ENCODE measurements at places on chromosomes 11 and 22.

DNA sequence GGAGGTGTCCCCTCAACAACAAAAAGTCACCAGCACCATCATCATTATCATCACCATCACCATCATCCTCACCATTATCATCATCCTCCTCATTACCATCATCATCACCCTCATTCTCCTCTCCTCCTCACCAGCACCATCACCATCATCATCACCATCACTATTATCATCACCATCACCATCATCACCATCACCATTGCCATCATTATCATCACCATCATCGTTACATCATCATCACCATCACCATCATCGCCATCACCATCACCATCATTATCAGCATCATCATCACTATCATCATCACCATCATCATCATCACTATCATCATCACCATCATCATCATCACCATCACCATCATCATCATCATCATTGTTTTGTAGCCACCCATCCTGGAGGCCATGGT is 212.6 kb downstream of the MN1 start:
- no peak for DNase-seq

GRCh38 chr11:68843052-68843561 is 1.4 kb upstream of the CPT1A start:
- peak; percentile 46 for DNase-seq

GRCh38 chr11:2529173-2529572 is 84.4 kb downstream of the KCNQ1 start:
- DNase-seq, result no peak

GRCh38 chr11:74138021-74138420 is 32.8 kb downstream of the C2CD3 start:
- no peak for DNase-seq

DNA sequence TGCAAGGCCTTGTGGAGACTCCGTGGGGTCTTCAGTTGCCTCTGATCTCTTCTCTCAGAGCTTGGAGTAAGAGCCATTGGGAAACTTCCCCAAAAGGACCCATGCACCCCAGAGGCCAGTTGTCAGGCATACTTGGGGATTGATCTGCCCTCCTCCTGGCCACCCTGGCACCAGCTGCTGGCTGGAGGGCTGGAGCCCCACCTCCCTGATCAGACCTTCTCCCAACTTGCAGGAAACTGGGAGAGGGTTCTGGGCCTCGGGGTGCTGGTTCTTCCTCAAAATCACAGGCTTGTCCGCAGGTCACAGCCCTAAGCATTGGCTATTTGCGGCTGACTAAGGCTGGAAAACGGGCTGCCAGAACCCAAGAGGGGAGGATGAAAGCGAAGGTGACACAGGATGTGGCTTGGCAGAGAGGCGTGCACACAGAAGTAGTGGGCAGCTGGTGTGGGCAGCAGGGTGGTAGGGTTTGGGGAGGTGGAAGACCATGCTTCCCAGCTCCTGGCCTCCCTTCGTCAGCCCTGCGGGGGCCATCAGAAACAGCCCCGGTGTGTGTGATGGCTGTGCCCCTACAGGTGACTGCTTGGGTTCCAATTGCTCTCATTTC is 1.3 kb upstream of the DGKZ start:
- DNase-seq, result no peak

DNA sequence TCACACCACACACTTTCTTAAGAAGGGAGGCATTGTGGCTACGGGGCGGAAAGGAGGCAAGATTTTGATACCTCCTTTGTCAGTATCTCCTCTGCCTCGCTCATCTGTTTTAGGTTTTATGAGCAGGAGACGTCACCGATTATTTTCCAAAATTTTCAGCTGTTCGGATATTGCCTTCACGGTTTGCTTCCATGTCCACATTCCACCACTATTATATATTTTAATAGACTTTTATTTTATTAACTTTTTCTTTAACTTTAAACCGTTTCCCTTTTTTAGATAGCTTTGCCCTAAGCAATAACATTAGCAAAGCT is 33.7 kb upstream of the CREB3L1 start:
- no peak for DNase-seq

GRCh38 chr11:70348191-70348590 is 50.1 kb upstream of the CTTN start:
- DNase-seq, result no peak

DNA sequence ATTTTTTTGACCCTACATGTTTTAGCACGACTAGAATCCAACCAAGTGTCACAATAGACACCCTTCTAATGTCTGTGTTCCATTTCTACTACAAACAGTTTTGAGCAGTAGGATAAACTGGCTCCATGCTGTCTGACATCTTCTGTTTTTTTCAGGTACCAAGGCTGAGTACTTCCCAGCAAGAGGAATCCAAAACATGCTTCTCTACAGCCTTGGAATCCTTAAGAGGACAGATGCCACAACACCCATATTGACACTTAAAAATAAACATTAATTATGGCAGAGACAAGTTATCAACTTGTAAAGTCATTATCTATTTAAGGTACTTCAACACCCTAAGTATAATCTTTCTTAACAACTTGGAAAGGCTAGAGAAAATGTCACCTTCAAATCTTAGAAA is 54.2 kb downstream of the LGR4 start:
- DNase-seq, result no peak

DNA sequence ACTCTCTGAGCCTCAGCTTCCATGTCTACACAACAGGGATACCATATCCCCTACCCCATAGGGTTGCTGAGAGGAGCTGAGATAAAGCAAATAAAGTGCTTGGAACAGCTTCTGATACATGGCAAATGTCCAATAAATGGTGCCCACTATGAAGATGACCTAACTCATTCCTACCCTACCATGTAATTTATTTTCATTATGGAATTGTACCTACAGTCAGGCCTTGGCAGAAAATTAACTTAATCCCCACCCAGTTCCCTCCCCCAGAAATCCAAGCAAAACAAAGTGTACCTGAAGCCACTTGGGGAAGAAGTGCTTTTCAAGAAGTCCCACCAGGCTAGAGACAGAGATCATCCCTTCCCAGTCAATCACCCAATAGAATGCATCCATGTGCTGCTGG is 10.8 kb downstream of the SRRD start:
- DNase-seq, result no peak

DNA sequence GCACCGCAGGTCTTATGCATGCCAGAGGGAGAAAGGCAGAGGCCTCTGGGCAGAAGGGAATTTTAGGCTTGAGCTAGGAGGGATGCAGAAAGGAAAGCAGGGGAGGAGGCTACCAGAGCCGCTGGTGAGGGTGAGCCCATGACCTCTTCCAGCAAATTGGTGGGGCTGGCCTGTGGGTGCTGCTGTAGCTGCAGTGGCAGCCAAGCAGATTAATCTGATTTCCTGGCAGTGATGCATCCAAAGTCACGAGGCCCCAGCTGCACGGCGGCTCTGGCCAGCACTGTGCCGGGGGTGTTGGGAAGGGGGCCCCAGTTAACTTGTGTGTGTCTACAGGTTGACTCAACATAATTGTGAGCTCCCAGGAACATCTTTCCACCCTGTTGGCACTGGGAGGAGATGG is 41.4 kb upstream of the B3GAT1 start:
- DNase-seq, result no peak

GRCh38 chr11:107756553-107756952 is 44.7 kb upstream of the SLN start:
- DNase-seq, result no peak

- DNase-seq, result no peak
Observed at GRCh38 chr11:35313760-35314153, 105.6 kb downstream of the SLC1A2 start.

- DNase-seq, result no peak
Observed at GRCh38 chr22:45221201-45221600, 19.5 kb downstream of the KIAA0930 start.

DNA sequence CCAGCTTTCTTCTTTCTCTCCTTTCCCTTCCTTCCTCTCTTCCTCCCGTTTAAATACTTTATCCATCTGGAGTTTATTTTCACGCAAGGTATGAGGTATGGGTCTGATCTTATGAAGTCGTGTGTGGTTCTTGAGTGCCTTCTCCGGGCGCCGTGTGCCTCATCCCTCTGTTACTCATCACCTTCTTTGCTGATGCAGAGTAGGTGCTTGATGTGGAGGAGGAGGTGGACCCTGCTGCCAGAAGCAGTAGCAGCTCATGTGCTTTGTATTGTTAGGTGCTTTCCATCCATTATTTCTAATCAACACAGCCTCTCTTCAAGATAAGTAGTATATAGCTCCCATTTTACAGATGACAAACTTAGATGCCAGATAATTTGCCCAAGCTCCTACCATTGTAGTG is 47.0 kb downstream of the TNRC6B start:
- DNase-seq, result peak; percentile 61

GRCh38 chr11:78635814-78636506 is 61.3 kb upstream of the NARS2 start:
- DNase-seq, result no peak

DNA sequence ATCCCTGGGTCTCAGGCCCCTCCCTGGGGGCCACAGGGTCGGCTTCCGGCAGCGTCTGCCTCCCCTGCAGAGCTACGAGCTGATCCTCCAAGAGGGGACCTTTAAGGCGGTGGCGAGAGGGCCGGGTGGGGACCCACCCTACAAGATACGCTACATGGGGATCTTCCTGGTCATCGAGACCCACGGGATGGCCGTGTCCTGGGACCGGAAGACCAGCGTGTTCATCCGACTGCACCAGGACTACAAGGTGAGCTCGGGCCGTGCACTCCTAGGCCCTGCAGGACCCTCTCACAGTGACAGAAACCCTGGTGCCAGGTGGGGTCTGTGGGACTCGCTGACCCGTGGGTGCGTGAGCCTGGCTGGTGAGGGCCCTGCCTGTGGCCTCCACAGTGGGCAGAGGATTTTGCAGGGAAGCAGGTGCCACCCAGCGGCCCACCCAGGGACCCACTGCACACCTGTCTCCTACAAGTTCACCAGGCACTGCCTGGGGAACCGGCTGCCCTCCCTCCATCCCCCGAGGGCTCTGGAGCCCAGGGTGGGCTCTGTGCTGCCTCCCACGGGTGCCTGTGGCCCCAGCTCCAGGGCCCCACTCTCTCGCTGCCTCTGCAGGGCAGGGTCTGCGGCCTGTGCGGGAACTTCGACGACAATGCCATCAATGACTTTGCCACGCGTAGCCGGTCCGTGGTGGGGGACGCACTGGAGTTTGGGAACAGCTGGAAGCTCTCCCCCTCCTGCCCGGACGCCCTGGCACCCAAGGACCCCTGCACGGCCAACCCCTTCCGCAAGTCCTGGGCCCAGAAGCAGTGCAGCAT is 13.7 kb downstream of the MUC5B start:
- no peak for DNase-seq

- DNase-seq, result no peak
Observed at GRCh38 chr11:67211656-67212436, 54.4 kb upstream of the GRK2 start.

DNA sequence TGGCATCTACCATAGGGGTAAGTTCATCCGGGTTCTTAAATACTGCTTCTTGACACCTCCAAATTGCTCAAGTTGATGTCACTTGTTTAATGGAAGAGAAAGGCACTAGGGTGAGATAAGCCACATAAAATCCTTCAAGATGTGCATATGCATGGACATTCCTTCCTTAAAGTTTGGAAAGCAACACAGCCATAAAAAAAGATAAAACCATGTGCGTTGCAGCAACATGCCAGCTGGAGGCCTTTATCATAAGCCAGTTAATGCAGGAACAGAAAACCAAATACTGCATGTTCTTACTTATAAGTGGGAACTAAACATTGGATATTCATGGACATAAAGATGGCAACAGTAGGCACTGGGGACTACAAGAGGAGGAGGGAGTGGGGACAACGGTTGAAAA is 8.0 kb upstream of the IL18BP start:
- no peak for DNase-seq

DNA sequence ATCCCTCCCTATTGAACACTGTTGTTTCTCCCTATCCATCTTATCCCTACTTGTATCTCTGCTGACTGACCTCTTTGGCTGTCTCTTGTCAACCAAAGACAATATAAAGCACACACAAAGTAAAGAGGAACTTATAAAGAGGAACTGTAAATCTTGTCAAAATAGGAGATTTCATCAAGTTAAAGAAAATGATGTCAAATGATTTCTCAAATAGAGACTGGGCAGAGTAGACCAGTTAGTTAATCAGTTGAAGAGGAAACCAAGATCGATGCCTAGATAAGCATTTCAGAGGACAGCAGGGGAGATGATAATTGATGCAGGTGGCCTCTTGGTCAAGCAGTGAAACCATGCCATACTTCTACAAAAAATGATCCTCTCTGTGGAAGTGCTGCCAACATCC is 22.7 kb downstream of the KCNQ1OT1 start:
- no peak for DNase-seq

- no peak for DNase-seq
Observed at GRCh38 chr11:78564490-78565467, 9.9 kb downstream of the NARS2 start.

DNA sequence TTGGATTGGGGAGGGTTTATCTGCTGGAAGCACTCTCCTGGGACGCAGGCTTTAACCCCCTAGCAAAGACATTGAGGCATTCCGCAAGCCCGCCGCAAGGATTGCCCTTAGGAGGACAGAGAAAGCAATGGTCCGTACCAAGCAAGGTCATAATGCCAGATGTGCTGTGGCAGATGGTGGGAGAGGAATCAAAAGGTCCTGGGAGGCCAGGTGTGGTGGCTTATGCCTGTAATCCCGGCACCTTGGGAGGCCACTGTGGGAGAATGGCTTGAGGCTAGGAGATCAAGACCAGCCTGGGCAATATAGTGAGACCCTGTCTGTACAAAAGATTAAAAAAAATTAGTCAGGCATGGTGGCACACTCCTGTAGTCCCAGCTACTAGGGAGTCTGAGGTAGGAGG is 12.4 kb upstream of the PRAME start:
- no peak for DNase-seq

DNA sequence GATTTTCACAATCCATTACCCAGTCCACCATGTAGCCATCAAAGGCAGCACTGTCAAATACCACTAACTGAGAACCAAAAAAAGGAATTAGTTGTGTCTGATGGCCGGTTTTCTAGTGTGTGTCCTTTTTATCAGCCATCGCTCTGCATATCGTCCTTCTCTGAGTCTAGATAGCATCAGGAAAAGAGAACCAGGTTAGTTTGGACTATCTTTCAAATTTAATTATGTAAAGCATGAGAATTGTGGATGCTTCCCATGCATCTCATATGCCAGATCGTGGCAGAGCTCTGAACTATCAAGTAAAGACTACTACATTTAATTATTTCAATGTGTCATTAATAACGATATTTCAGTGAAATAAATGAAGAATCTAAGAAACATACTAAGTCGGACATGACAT is 691.9 kb downstream of the FAM181B start:
- no peak for DNase-seq

DNA sequence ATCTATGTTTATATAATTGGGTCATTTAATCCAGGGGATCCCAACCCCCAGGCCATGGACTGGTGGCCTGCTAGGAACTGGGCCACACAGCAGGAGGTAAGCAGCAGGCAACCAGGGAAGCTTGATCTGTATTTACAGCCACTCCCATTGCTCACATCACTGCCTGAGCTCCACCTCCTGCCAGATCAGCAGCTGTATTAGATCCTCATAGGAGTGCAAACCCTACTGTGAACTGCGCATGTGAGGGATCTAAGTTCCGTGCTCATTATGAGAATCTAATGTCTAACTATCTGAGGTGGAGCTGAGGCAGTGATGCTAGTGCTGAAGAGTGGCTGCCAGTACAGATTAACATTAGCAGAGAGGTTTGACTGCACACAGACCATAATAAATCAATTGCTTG is 32.8 kb downstream of the MS4A2 start:
- DNase-seq, result no peak

GRCh38 chr11:107621081-107621480 is 30.1 kb downstream of the ELMOD1 start:
- DNase-seq, result no peak

GRCh38 chr22:18022876-18023275 is 1.5 kb downstream of the MICAL3 start:
- DNase-seq, result no peak
